Vagina (tissue), 2 donors: ENCODE measurements at places on chromosomes 3 and 15. TPM values are rescaled to one million over a fixed set of nuclear protein-coding genes. Genes with fewer than 3 reads are reported as not detected.

DNA sequence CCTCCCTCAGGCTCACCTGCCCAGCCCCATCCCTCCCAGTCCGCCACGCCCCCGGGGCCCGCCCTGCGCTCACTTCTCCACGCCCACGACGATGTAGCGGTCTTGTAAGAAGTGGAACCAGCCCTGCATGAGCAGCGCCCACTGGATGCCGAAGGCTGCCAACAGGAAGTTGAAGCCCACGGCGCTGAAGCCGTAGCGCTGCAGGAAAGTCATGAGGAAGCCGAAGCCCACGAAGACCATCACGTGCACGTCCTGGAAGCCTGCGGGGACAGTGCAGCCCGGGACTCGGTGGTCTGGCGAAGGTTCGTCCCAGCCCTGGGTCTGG, 9.7 kb downstream of the RHCG start:
- no peak overlapping the region for H3K27ac ChIP-seq
- DNase-seq: no peak
- no peak overlapping the region for H3K4me3 ChIP-seq
- no peaks in the 10 kb centered on the region for H3K27me3 ChIP-seq

DNA sequence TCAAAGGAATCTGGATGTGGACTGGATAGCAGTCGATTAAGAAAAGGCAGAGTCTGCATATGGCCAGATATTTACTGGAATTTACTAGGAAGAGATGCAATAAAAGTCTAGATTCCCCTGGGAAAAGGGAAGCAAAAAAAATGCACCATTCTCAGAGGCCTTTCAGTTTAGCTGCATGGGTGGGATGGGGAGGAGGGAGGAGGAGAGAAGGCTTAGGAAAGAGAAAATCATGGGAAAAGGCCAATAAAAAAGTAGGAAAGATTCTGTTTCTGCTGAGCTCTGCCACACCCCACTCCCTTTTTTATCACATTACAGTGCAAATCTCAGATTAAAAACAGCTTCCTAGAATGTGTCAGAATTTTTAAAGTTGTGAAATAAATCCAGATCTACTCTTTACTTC, 103.6 kb downstream of the ADAMTS9 start:
- no peak overlapping the region for H3K4me3 ChIP-seq
- H3K4me1 ChIP-seq: peaks cover 17% of the 10 kb centered on the region
- no peaks in the 10 kb centered on the region for H3K27me3 ChIP-seq

SERPINI2 gene
- not detected for total RNA-seq

GOLGA8T gene
- total RNA-seq: 1.5 TPM
